ENCODE measurements at places on chromosomes 4 and X.

GRCh38 chr4:27101126-27101525 is 240.5 kb downstream of the STIM2 start:
- no peak for DNase-seq

DNA sequence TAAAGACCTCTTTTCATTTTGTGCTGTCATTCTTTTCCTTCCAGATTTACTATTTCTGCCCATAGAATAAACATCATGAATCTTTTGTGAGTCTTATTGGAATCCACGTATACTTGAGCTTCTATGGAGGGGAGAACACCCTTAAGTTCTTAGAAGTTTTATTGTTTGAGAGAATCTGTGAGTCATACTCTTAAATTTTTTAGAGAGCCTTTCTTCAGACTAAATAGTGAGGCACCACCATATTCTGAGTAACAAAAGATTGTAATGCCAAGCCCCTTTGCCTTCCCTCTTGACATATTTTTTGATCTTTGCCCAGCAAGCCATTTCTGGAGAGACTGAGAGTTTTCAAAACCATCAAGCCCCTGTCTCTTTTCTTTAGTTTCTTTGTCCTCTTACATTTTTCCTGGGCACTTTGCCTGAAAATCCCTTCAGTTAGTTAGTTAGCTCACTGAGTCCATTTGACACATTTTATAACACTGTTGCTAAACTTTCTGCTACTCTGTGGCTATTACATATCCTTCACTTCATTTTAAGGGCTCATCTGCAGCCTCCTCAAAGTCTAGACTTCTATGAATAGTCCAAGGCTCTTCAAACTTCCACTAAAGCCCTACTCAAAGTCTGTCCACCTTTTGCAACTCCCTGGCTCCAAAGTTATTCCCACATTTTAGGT is 65.3 kb upstream of the NDUFC1 start:
- no peak for DNase-seq

- DNase-seq = no peak
Observed at GRCh38 chr4:2608291-2608690, 71.8 kb downstream of the FAM193A start.

DNA sequence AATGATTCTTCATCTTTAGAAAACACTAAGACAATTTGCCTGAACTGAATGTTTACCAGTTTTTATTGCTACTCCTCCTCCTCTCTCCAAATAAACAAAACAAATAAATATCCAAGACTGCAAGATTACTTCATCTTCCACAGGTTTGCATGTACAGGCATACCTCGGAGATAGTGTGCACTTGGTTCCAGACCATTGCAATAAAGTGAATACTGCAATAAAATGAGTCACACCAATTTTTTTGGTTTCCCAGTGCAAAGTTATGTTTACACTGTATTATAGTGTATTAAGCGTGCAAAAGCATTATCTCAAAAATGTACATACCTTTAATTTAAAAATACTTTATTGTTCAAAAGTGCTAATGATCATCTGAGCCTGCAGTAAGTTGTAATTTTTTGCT is 53.3 kb downstream of the FBXL5 start:
- no peak for DNase-seq

- DNase-seq = no peak
Observed at GRCh38 chr4:188143731-188144130, 4.5 kb downstream of the TRIML1 start.

GRCh38 chr4:167111622-167112021 is 122.7 kb downstream of the SPOCK3 start:
- DNase-seq = no peak

GRCh38 chr4:64174247-64174882 is 234.9 kb downstream of the TECRL start:
- DNase-seq = no peak

- peak; percentile 41 for DNase-seq
Observed at GRCh38 chr4:99586322-99586721, 11.7 kb downstream of the MTTP start.

- DNase-seq = peak; percentile 45
Observed at GRCh38 chr4:42655921-42656678, 805 bp downstream of the ATP8A1 start.

- DNase-seq = no peak
Observed at GRCh38 chrX:18891548-18891945, 92.4 kb downstream of the PHKA2 start.

- DNase-seq = peak; percentile 1
Observed at GRCh38 chrX:29617725-29618124, 597.6 kb upstream of the MAGEB2 start.

- no peak for DNase-seq
Observed at GRCh38 chr4:789571-790465, 36.1 kb downstream of the CPLX1 start.
